GDM1 (cell line): ENCODE measurements at places on chromosomes 12 and 14.

DNA sequence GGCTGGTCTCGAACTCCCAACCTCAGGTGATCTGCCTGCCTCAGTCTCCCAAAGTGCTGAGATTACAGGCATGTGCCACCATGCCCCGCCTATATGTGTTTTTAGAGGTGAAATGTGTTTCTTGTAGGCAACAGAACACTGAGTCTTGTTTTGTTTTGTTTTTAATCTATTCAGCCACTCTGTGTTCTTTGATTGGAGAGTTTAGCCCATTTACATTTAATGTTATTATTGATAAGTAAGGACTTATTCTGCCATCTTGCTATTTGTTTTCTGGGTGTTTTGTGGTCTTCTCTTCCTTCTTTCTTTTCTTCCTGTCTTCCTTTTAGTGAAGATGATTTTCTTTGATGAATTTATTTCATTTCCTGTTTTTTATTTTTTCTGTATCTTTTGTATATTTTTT is 29.6 kb downstream of the IFNG start:
- no peak for DNase-seq

DNA sequence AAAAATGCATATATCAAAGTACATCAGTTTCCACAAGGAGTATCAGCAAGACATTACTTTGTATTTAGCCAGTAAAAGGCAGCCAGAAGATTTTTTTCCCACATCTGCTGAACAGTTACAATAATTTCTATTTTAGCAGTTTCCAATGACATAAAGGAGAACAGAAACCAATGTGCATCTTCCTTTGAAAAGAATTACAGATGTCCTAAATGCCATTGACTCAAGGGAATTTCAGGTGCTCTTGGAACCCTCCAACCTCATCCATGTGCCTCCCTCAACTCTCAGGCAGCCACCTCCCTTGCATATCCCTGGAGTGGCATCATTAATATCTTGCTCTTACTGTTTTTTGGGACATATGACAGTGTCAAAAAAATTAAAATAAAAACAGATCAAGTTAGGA is 62.2 kb upstream of the ST8SIA1 start:
- no peak for DNase-seq

- DNase-seq, result peak; percentile 10
Measured at GRCh38 chr12:25241167-25242020, 9.3 kb downstream of the KRAS start.

DNA sequence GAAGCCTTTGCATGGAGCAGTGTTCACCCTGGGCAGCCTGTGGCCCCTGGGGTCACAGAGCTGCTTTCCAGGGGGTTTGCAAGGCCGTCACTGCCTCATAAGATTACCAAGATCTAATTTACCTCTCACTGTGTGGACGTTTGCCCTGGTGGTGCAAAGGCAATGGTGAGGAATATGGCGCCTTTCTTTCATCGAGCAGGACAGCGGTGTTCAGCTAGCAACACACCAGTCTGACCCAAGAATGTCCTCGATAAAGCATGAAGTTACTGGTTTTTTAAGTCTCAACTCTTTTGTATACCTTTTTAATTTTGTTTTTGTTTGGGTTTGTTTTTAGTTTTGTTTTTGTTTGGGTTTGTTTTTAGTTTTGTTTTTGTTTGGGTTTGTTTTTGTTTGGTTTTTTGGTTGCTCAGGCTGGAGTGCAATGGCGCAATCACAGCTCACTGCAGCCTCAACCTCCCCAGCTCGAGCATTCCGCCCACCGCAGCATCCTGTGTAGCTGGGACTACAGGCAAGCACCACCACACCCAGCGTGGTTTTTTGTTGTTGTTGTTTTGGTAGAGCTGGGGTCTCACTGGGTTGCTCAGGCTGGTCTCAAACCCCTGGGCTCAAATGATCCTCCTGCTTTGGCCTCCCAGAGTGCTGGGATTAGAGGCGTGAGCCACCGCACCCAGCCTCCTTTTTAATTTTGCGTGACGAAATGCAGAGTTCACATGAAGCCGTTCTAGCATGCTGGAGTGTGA is 57.9 kb downstream of the PPP2R5C start:
- DNase-seq, result no peak

GRCh38 chr12:69765515-69765914 is 26.9 kb downstream of the RAB3IP start:
- no peak for DNase-seq

- no peak for DNase-seq
Measured at GRCh38 chr12:47419497-47419896, 286.3 kb downstream of the RPAP3 start.

GRCh38 chr12:94710933-94711332 is 60.6 kb upstream of the TMCC3 start:
- no peak for DNase-seq

GRCh38 chr14:19775587-19775986 is 2.3 kb downstream of the OR4M1 start:
- no peak for DNase-seq

- no peak for DNase-seq
Measured at GRCh38 chr12:104964167-104964855, 6.2 kb upstream of the SLC41A2 start.

DNA sequence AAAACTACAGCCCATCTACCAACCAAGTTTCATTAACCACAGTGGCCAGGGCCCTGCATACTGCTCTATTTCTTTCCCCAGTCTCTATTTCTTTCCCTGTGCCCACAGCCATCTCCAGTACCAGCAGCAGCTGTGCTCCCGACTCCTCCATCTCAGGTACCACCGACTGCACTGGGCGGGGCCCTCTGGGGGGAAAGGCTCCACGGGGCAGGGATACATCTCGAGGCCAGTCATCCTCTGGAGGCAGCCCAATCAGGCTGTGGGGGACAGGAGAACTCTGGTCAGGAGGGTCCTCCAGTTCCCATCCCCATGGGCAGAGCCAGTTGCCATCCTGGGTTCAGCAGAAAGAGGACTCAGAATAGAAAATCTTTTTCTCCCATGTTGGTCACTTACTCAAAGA is 3.0 kb downstream of the CDK4 start:
- no peak for DNase-seq

GRCh38 chr14:47857646-47858045 is 182.2 kb upstream of the MDGA2 start:
- DNase-seq, result no peak

- no peak for DNase-seq
Measured at GRCh38 chr12:70032076-70032475, 207.0 kb downstream of the MYRFL start.

GRCh38 chr14:58555647-58556046 is 82.1 kb upstream of the DACT1 start:
- DNase-seq, result no peak

DNA sequence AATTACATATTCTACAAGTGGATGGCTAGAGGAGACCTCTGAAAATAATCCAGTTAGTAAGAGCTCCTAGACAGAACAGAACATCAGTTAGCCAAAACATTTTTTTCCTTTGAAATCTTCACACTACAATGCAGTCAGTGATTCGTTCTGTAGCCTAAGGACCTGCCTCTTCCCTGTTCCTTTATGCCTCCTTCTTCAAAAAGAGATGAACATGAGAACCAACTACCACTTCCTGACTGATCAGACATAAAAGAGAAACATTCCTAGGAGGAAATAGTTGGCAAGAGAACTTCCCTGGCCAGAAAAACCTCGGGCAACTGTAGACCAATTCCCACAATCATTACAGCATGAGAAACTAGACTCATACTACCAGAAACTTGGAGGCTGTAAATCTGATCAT is 29.4 kb downstream of the ITPR2 start:
- DNase-seq, result no peak

DNA sequence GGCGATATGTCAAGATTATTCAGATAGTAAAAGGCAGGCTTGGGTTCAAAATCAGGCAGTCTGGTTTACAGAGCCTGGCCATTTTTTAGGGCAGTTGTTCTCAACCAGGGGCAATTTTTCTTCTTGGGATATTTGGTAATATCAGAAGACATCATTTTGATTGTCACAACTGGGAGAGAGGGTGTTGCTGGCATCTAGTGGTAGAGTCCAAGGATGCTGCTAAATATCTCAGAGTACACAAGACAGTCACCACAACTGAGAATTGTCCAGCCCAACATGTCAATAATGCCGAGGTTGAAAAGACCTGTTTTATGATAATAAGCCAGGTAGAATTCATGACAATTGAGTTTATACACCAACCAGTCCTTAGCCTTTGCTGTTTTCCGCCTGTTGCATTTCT is 733.9 kb downstream of the NRXN3 start:
- no peak for DNase-seq

GRCh38 chr14:26917086-26917485 is 319.3 kb upstream of the NOVA1 start:
- DNase-seq, result no peak

- DNase-seq, result peak; percentile 52
Measured at GRCh38 chr14:103519043-103519836, 3.4 kb downstream of the CKB start.

GRCh38 chr12:15534322-15534721 is 212.0 kb downstream of the PTPRO start:
- peak; percentile 8 for DNase-seq
